ENCODE measurements at places on chromosomes 2 and 18. TPM values are rescaled to one million over a fixed set of nuclear protein-coding genes. Genes with fewer than 3 reads are reported as not detected.

BCL11A gene
- polyA plus RNA-seq: 15.6 TPM

DNA sequence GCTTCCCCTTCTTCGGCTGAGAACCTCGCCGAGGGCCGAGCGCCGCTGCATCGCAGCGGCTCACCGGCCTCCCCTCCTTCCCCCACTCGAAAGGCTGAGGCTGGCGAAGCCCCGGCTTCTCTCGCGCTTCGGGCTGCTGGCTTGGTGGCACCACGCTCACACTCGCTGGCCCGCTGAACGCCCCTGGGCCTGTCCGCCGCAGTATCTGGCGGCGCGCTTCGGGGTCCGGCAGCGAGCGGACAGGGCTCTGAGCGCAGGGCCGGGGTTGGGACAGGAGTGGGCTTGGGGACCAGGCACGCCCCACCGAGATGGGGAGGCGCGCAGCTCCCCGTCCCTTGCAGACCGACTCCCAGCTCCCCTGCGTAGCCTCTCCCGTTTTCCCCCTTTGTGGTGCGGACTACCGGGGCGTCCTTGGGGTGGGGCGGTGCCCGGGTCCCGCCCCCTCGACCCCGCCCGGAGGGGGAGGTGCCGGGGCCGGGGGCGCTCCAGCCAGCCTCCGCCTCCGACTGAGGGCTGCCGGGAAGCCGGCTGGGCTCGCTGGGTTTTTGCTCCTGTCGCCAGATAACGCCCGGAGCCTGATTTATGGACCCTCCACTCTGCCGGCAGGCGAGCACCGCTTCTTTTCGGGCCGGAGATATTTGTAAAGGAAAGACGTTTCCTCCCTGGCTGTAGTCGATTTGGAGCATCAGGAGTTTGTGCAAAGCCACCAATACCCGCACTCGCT lies 3.8 kb downstream of the GBX2 start:
- no peak for DNase-seq

KLF7 gene
- 26.6 TPM for polyA plus RNA-seq

RNF152 gene
- polyA plus RNA-seq: 11.1 TPM

GRCh38 chr2:140270224-140270623 lies 1490.0 kb upstream of the NXPH2 start:
- DNase-seq: no peak

GRCh38 chr2:69007169-69007568 lies 5.8 kb upstream of the ANTXR1 start:
- no peak for DNase-seq
